ENCODE measurements at places on chromosomes 1 and 21. TPM values are rescaled to one million over a fixed set of nuclear protein-coding genes. Genes with fewer than 3 reads are reported as not detected.

Gene FCGR3B
- total RNA-seq: not detected

- no peak for DNase-seq
- H3K4me3 ChIP-seq: no peak overlapping the region
- H3K36me3 ChIP-seq: peaks cover 63% of the 10 kb centered on the region
- H3K27ac ChIP-seq: peak overlapping the region; percentile 81
- peaks cover 26% of the 10 kb centered on the region for H3K4me1 ChIP-seq
Observed at GRCh38 chr1:10286244-10286643, 75.9 kb downstream of the KIF1B start.

Gene TPTE
- not detected for total RNA-seq

- no peaks in the 10 kb centered on the region for H3K36me3 ChIP-seq
- DNase-seq: no peak
- no peak overlapping the region for H3K27ac ChIP-seq
- no peaks in the 10 kb centered on the region for H3K4me1 ChIP-seq
Observed at GRCh38 chr1:43466403-43466802, 12.7 kb upstream of the HYI start.

DNA sequence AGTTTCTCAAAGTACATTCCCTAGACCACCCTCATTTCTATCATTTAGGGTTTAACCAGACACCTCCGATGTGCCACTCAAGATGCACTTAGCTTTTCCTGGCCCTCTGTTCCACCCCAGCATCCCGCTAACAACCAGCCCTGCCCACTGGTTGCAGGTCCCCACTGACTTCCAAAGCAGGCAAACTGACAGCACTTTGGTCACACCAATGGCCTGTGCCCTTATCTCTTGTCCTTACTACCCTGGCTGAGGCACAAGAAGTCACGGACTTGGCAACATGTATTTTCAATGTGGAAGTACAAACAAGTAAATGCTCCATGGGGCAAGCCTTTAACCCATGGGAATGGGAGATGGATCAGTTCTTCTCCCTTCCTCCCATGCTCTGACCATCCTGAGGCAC lies 357.1 kb downstream of the OMA1 start:
- no peaks in the 10 kb centered on the region for H3K27me3 ChIP-seq
- no peak overlapping the region for H3K4me3 ChIP-seq
- H3K27ac ChIP-seq: no peak overlapping the region
- no peak for DNase-seq
- no peaks in the 10 kb centered on the region for H3K36me3 ChIP-seq
- no peaks in the 10 kb centered on the region for H3K4me1 ChIP-seq
